ENCODE measurements at places on chromosomes 7 and 10. TPM values are rescaled to one million over a fixed set of nuclear protein-coding genes. Genes with fewer than 3 reads are reported as not detected.

VENTX gene
- polyA plus RNA-seq, result 0.04 TPM

POT1 gene
- polyA plus RNA-seq, result 59.1 TPM

DIP2C gene
- 21.0 TPM for polyA plus RNA-seq

HMX3 gene
- not detected for polyA plus RNA-seq

IKZF1 gene
- polyA plus RNA-seq, result 1.2 TPM

AFAP1L2 gene
- 42.2 TPM for polyA plus RNA-seq

OLAH gene
- 0.50 TPM for polyA plus RNA-seq

TMEM140 gene
- polyA plus RNA-seq, result 26.4 TPM

CUZD1 gene
- polyA plus RNA-seq, result 1.4 TPM

EVX1 gene
- 0.04 TPM for polyA plus RNA-seq

SYCE1 gene
- 0.10 TPM for polyA plus RNA-seq

NODAL gene
- polyA plus RNA-seq, result 0.38 TPM

LRRD1 gene
- 0.17 TPM for polyA plus RNA-seq

NRG3 gene
- polyA plus RNA-seq, result 12.6 TPM

All from right renal cortex interstitium (tissue), 3 donors.